Stimulated activated CD8-positive, alpha-beta memory T cell treated with anti-CD3 and anti-CD28 coated beads, Interleukin-4, amount 100 ng/mL, for 1 hour (primary cell): ENCODE measurements at places on chromosomes 12 and 14.

DNA sequence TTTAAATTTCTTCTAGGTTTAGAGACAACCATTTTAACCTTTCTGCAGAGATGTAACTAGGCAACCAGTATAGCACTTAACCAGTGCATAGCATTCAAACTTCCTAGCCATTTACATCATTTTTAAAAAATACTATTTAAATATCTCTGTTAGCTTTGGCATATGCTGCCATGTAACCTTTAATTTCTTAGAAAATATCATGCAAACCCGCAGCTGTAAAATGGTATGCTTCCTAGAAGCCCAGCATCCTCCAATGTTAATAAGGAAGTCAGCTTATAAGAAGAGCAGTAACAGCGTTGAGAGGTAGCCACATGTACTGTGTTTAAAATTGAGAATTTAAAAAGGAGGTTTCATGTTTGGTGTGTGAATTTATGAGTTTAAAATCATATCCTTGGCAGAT lies 22.8 kb downstream of the GNG2 start:
- no peak for DNase-seq

DNA sequence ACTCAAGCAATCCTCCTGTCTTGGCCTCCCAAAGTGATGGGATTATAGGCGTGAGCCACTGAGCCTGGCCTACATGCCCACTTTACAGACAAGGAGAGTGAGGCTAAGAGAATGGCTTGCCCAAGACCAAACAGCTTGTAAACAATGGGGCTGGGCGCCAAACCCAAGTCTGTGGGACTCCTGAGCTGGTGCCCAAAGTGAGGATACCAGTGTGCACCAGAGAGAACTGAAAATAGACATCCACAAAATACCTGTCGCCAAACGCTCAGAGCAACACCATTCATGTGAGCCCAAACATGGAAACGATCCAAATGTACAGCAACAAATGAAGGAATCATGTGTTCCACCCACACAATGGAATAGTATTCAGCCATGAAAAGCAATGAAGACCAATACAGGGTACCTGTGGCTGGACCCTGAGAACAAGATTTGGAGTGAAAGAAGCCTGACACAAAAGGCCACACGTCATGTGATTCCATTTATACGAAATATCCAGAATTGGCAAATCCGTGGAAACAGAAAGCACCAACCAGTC lies 38.2 kb downstream of the CCNK start:
- DNase-seq = no peak

GRCh38 chr12:106682594-106683234 lies 91.8 kb upstream of the RIC8B start:
- DNase-seq = no peak

DNA sequence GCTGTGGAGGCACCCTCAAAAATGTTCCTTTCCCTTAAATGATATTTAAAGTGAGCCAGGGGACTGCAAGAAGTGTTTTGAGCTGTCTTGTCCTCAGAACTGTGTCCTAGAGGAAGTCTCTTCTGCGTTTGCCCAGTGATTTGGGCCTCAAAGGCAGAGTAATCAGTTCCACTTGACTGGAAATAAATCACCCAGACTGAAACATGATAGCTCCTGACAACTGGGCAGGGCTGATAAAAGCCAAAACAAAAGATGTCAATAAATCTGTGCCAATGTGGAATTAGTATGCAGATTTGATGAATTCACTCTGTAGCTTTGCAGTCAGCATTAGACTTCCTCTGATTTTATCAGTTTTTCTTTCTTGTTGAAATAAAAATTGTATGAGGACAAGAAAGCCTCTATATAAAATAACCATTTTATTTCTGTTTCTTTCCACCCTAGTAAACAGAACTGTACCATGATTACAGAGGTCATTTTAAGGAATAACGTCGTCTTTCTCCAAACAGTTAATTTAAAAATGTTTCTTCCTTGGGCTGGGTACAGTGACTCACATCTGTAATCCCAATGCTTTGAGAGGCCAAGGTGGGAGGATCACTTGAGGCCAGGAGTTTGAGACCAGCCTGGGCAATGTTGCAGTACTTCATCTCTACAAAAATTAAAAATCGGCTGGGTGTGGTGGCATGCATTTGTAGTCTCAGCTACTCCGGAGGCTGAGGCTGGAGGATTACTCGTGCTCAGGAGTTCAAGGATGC lies 180.8 kb downstream of the ERC1 start:
- DNase-seq = no peak

GRCh38 chr12:32535288-32535999 lies 136.1 kb downstream of the FGD4 start:
- DNase-seq = no peak

DNA sequence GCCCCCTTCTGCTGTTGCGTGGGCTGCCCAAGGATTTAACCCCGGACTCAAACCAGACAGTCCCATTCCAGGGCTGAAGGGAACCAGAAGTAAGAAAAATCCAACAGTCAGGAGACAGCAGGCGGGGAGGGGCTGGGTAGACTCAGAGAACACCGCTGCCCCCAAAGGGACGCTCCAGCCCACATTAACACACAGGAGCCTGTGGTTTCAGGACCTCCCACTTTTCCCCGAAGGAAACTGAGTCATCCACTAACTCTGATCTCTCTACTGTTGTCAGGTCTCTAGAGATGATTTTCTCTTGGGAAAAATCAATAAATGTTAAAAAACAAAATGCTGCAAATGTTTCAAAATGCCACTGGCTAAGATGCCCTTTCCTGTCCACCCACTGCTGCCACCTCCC lies 41.6 kb downstream of the FBXO21 start:
- no peak for DNase-seq

DNA sequence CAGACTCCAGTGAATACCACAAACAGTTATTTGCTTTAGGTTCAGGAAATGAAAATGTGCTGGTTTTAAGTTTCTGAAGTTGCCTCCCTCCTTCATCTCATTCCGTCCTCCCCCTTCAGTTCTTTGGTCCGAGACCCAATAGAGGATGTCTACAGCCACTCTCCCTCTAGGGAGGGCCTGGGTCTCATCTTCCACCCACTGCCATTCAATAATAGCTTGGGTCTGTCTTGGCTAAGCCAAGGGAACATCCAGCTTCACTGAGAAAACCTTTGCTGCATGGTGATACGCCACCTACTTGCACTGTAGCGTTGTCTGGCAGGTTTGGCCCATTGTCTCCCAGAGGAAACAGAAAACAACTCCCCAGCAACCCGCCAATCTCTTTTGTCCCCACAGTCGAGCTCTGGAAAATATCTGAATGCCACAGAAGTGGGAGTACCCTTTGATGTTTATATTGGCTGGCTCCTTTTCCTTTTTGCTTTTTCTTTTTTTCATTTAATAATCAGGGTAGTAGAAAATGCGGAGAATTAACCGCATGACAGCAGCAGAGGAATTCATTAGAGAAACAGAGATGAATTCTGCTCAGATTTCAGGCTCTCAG lies 380.1 kb downstream of the RAD51B start:
- no peak for DNase-seq

DNA sequence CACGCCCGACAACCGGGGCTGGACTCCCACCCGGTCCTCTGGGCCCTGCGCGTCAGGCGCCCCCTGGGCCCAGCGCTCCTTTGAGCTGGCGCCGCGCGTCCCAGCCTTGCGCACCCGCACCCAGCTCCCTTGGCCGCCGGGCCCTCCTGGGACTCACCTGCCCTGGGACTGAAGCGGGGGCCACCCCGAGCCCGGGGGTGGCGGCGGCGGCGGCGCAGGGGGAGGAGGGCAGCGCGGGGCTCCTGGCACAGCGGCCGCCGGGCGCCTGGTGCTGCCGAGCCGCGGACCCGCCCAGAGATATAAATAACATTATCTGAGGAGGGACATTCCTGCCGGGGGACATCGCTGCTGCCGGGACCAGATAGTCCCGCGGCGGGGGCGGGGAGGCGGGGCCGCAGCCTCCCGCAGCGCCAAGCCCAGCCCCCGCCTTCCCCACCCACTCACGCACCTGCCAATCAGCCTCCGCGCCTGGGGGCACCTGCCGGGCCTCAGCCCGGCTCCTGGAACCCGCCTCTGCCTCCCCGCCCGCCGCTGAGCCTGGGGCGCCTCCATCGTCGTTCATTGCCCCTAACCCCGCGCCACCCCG lies at the start of gene SPTB:
Gene SPTB, minus strand, starts transcription at position 273 of the 586 bp plus-strand sequence. CDS start 56,813 bp downstream, outside the sequence.
- DNase-seq = peak; percentile 27

DNA sequence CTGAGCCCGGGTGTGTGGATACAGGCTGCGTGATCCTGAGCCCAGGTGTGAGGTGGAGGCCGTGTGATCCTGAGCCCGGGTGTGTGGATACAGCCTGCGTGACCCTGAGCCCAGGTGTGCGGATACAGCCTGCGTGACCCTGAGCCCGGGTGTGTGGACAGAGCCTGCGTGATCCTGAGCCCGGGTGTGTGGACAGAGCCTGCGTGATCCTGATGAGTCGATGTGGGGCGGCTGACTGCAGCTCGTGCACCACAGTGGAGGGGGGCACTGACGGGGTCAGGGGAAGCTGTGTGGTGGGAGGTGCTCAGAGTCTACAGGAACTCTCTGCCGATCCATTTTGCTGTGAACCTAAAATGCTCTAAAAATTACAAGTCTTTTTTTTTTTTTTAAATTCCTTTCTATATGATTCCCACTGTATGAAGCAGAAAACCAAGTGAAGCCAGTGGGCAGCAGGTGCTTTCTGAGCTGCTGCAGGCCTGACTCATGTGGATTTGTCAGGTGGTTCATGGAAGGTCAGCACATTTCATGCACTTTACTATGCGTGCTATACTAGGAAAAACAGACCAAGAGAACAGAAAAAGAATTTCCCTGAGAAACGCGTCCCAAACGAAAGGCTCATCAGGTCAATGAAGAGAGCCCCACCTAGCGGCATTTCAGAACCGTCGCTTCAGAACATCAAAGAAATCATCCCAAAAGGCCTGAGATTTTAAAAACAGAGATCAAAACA lies 19.3 kb downstream of the BRF1 start:
- no peak for DNase-seq

DNA sequence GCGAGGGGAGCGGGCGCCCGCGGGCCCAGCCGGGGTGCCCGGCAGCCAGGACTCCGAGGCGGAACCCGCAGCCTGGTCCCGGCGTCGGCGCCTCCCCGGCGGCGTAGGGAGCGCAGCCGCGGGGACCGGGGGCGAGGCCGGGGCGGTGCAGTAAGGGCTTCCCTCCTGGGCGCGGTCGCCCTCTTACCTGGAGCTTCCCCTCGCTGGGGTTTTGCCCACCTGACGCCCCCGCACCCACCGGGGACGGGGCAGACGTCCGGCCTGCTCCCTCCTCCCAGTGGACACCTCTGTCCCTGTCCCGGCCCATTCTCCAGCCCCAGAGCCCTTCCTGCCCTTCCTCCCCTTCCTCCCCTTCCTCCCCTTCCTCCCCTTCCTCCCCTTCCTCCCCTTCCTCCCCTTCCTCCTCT lies 413 bp upstream of the TUBA1C start:
- no peak for DNase-seq

- no peak for DNase-seq
These were observed 12.9 kb upstream of the ASPG start for GRCh38 chr14:104072586-104072985.

- no peak for DNase-seq
These were observed 115.8 kb downstream of the GCH1 start for GRCh38 chr14:54786838-54787237.

- DNase-seq = no peak
These were observed 389.9 kb downstream of the GRIN2B start for GRCh38 chr12:13591488-13591887.

DNA sequence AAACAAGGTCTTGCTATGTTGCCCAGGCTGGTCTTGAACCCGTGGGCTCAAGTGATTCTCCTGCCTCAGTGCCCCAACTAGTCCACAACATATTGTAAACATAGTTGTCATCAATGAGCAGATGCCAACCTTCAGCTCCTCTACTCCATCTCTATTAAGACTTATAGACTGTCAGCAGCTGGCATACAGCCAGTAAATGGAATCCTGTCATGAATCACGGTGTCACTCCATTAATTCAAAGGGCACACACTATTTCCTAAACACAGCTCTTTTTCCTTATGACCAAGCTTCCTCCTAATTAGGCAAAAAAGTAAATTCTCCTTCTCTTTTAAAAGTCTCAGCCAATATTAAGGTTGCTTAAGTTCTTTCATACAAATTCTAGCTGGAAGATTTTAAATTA lies 111.2 kb downstream of the ITPR2 start:
- no peak for DNase-seq

GRCh38 chr12:65990592-65990991 lies 140.0 kb downstream of the LLPH start:
- no peak for DNase-seq

- DNase-seq = no peak
These were observed 13.3 kb upstream of the VRK1 start for GRCh38 chr14:96783915-96784224.

- DNase-seq = no peak
These were observed 26.2 kb upstream of the BICD1 start for GRCh38 chr12:32080435-32080834.

GRCh38 chr14:94650806-94651805 lies 38.9 kb downstream of the SERPINA3 start:
- DNase-seq = no peak

DNA sequence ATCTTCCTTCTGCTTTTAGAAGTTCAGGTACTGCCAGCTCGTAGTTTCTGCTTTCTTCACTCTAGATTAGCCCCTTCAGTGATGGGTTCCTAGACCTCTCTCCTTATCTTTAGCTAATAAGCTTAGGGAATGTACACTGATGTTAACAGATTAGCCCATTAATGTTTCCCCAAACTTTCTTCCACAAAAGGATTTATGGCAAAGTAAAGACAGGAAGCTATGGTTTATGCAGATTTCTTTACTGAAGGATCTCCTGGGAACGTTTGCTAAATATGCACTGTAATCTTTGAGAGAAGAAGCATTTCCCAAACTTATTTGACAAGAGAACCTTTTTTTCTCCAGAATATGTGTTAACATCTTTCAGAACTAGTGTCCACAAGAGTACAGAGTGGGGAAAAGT lies 4.2 kb downstream of the SOCS4 start:
- DNase-seq = no peak

DNA sequence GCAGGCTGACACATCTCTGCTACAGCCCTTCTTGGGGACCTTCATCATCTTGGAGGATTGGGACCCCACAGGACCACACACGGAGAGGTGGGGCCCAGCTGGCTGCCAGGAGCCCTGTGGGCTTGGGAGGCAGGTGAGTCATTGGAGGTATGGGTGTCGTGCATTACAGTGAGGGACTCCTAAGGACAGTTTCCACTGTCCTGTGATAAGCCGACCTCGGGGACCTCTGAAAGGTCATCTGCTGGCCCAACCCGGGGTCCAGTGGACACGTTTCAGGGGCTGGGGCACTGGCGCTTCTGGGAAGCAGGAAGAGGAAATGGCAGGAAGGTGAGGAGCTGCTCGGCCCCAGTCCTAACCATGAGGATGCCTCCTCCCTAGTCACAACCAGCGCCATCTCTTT lies 238.0 kb downstream of the BCL11B start:
- no peak for DNase-seq

DNA sequence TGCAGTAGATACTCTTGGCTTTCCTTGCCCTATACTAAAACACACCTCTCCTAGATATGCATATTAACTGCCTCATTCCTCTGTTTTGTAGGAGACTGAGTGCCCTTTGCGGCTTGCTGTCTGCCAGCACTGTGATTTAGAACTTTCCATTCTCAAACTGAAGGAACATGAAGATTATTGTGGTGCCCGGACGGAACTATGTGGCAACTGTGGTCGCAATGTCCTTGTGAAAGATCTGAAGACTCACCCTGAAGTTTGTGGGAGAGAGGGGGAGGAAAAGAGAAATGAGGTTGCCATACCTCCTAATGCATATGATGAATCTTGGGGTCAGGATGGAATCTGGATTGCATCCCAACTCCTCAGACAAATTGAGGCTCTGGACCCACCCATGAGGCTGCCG lies 15.4 kb downstream of the TRAFD1 start:
- no peak for DNase-seq

GRCh38 chr12:50441763-50442162 lies 41.1 kb downstream of the LARP4 start:
- no peak for DNase-seq
